Lower leg skin (tissue), 4 donors: ENCODE measurements at places on chromosomes 4 and X.

DNA sequence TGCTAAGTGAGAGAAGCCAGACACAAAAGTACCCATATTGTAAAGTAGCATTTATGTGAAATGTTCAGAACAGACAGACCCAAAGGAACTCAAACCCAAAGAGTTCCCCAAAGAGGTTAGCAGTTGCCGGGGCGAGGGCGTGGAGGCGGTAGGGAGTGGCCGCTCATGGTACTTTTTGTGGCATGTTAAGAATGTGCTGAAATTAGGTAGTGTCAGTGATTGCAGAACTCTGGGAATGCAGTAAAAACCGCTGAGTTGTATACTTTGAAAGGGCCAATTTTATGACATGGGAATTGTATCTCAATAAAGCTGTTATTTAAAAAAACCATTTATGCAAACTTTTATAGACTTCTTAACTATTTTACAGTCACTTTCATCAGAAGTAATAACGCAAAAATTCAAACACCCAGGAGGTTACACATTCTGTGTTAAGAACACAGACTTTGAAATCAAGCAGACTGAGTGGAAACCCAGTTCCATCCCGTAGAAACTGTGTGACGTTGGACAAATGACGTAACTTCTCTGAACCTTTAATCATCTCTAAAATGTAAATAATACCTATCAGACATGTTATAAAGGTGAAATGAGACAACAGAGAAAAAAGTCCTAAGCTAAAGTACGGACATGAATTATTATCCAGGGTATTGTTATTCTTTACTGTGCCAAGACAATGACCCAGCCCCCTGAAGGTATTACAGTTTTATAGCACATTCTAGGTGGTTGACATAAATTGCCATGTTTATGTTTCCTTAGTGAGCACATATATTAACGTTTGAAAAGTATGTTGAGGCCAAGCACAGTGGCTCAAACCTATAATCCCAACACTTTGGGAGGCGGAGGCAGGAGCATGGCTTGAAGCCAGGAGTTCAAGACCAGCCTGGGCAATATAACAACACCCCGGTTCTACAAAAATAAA, 19.7 kb downstream of the ZFP42 start:
- DNase-seq, result no peak

- no peak for DNase-seq
Observed at GRCh38 chr4:117786566-117786965, 247.7 kb upstream of the NDST3 start.

DNA sequence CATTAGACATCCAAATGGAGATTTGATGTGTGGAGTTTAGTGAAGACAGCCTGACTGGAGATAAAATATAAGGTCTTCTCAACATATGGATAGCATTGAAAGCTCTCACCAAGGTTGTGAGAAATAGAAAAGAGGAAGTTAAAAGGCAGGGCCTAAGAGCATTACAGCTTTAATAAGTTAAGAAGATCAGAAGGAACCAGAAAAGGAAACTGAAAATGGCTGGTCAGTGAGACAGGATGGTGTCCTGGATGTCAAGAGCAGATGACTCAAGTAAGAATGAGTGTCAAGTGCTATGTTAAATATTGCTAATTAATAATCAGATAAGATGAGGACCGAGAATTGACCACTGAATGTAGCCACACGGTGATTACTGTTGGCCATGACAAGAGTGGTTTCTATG, 642.9 kb downstream of the STPG2 start:
- no peak for DNase-seq

DNA sequence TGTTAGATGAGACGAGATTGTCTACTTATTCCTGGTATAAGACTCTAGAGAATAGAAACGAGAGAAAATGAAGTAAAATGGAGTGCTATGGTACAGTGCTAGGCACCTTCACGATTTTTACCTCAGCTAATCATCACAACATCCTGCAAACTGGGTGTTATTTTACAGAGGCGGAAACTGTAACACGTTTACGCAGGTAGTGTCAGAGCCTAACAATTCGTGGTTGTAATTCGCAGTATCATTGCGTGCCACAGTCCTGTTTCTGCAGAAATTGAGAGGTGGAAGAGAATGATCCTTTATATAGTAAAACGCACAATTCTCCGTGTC, 383 bp upstream of the TBC1D19 start:
- DNase-seq, result no peak

- no peak for DNase-seq
Observed at GRCh38 chrX:111511477-111511876, at the start of gene SERTM2. Gene SERTM2 (plus strand): TSS chrX:111511645. CDS start chrX:111518858, 7,213 bp downstream.

DNA sequence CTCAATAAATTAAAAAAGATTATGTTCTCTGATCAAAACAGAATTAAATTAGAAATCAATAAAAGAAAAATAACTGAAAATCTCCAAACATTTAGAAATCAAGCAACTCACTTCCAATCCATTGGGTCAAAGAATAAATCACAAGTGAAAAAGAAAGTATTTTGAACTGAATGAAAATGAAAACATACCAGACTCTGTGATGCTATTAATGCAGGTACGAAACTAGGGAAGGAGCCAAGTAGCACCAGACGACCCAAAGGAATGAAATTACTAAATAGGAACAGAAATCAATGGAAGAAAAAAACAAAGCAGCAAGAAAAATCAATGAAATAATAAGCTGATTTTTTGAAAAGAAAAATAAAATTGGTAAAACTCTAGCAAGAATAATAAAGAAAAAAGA, 15.4 kb downstream of the CCDC110 start:
- DNase-seq, result no peak

GRCh38 chrX:119407681-119408080, 8.5 kb downstream of the SLC25A43 start:
- DNase-seq, result no peak

DNA sequence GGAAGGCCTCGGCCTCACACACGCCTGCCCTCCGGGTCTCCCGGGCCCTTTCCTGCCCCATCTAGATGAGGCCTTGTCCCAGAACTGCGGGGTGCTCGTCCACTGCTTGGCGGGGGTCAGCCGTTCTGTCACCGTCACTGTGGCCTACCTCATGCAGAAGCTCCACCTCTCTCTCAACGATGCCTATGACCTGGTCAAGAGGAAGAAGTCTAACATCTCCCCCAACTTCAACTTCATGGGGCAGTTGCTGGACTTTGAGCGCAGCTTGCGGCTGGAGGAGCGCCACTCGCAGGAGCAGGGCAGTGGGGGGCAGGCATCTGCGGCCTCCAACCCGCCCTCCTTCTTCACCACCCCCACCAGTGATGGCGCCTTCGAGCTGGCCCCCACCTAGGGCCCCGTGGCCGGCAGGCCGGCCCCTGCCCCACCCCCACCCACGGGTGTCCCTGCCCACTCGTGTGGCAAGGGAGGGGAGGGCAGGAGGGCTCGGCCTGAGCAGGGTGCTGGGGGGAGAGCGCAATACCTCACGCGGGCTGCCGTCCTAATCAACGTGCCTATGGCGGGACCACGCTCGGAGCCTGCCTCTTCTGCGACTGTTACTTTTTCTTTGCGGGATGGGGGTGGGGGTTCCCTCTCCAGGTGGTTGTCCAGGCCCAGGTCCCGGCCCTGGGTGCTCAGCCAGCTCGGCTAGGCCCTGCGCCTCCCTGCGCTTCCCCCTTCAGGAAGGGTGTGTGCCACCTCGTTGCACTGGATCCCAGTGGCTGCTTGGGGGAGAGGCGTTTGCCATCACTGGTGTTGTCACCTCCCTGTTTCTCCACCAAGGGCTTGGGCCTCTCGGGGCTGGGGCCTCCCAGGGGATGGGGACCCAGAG, 3.1 kb downstream of the DUSP9 start:
- no peak for DNase-seq

- DNase-seq, result no peak
Observed at GRCh38 chrX:30865015-30865414, 24.0 kb downstream of the TAB3 start.

DNA sequence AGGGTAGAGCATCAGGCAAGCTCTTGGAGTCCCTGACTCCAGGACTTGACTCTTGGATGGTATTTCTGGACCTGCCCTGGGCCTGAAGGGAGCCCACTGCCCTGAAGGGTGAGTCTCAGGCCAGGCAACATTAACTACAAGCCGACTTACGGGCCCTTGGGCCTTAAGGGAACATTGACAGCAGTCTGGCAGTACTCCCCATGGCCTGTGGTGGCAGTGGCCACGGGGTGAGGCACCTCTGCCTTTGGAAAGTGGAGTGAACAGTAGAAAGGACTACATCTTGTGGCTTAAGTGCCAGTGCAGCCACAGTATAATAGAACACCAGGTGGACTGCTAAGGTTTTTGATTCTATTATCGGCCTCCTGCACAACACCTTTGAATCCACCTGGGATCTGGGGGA, 36.3 kb downstream of the SH3BGRL start:
- no peak for DNase-seq

GRCh38 chr4:105061731-105062130, 84.9 kb upstream of the TET2 start:
- DNase-seq, result no peak
